Central memory CD8-positive, alpha-beta T cell (primary cell): ENCODE measurements at places on chromosomes 1 and 21.

- no peak for DNase-seq
Observed at GRCh38 chr1:26049531-26050247, 3.8 kb upstream of the SLC30A2 start.

- DNase-seq = no peak
Observed at GRCh38 chr1:116889380-116889779, 20.3 kb upstream of the PTGFRN start.

DNA sequence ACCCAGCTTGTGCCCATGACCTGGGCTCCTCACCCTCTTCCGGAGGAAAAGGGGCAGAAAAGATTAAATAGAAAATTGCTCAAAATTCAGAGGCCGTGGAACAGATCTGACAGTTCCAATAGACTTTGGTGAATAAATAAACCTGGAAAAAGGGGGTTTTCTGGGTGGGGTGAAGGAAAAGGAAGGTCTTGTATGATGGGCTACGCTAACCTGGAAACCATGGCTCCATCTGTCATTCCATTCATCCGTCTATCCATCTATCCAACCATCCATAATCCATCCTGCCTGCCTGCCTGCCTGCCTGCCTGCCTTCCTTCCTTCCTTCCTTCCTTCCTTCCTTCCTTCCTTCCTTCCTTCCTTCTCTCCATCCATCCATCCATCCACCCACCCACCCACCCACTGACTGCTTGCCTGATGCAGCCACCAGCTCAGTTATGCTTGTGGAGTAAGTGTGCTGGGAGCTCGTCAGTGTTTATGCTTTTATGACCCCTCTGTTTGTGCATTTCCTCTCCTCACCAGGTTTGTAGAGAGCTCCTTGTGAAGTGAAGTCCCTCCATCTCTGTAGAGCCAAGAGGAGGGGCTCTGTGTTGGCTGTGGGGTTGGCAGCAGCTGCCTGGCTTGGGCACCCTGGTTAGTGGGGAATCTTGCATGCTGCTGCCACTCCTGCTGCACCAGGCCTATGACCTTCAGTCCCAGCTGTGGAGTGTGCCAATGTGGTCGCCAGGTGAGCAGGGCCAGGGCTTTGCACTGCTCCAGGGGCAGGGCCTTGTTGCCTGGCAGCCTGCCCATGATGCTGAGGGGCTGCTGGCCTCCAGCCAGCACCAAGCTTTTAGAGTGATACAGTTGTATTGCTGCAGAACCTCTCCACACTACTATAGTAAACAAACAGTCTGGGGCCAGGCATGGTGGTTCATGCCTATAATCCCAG is 16.0 kb upstream of the POU3F1 start:
- DNase-seq = no peak

DNA sequence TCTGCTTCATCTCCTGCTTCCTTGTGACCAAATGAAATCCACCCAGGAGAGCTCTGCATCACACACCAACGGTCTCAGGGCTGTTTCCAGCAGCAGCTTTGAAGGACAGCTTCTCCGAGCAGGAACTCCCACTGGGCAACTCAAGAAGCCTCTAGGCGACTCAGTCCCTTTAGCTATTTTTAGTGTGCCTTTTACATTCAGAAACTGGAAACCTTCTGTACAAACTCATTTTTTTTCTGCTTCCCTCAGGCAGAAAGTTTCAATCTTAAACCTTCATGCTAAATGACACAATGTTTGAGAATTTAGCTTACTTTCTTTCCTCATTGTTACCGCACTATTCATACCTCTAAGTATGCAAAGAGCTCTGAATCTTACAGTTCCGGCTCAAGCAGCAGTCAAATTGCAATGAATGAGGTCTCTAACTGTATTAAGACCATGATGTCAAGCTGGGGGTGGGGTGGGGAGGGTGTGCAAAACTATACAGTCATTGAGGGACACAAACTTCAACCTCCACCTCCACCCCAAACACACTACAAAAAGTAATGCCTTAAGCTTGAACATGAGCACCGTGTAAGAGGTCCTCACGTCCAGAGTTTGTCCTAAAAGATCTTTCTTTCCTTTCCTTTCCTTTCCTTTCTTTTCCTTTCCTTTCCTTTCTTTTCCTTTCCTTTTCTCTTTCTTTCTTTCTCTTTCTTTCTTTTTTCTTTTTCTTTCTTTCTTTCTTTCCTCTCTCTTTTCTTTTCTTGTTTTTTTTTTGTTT is 16.4 kb upstream of the TARBP1 start:
- DNase-seq = no peak

- no peak for DNase-seq
Observed at GRCh38 chr1:110860174-110860573, 12.8 kb upstream of the CD53 start.

GRCh38 chr1:230233786-230234185 is 166.7 kb downstream of the GALNT2 start:
- DNase-seq = no peak

- DNase-seq = no peak
Observed at GRCh38 chr1:87111659-87112371, 197.4 kb downstream of the HS2ST1 start.

DNA sequence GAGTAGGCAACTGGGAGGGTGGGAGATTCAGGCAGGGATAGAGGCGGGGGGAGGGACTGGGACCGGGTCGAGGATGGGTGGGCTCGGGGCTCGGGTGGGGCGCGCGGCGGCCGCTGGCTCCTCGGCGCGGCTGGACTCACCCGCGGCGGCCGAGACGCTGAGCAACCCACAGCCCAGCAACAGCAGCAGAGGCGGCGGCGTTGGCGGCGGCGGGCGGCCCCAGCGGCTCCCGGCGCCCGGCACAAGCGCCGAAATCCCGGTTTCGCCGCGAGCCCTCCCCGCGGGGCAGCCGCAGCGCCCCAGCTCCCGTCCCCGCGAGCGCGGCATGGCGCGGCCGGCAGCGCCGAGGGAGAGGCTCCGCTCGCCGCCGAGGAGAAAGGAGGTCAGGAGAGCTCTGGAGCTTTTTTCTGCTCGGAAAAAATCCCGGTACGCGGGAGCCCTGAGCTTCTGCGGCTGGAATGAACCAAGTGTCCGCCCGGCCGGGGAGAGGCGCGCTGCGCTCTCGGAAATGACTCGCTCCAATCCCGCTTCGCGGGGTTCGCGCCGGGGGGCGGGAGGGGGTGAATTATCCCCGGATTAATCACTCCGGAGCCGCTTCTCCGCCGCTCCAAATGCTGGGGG is at the start of gene CSMD2:
TSS of gene CSMD2 (minus strand) at position 460 of the 621 bp plus-strand sequence. CDS start at position 327, 133 bp downstream.
- DNase-seq = no peak

DNA sequence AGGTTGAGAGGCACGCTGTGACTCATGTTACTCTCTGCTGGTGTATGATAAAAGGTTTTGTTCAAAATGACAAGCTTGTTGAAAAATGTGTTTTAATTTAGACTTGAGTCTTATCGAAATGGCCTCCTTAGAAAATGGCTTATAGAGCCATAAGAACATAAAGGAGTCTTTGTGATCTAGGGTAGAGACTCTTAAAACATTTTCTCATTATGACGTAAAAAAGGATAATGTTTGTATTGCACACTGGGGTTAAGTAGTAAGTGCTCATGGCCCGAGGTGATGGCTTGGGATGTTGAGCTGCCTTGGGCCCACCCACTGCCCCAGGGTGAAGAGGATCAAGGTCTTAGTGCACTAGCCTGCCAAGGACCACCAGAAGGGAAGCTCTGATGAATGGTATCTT is 117.4 kb downstream of the DISC1 start:
- DNase-seq = no peak

GRCh38 chr1:91751275-91751674 is 134.7 kb downstream of the TGFBR3 start:
- DNase-seq = no peak

GRCh38 chr1:42477775-42478174 is 14.7 kb downstream of the CCDC30 start:
- no peak for DNase-seq

- no peak for DNase-seq
Observed at GRCh38 chr1:183089025-183089639, 65.9 kb downstream of the LAMC1 start.

DNA sequence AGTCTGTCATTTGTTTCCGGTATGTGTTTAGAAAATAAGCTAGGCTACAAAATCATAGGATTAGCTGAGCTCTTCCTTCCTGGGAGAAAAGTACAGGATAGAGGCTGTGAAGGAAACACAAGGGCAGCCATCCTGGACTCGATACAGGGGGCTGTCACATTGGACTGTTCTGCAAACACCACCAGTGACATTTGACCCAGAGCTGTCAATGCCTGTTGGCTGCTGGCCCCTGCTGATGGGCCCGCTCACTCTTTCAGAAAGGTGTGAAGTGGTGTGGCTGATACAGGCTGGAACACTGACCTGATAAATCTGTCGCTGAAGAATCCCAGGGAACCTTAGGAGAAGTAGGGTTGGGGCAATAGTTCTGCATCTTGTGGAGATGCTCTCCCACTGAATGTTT is 183.1 kb downstream of the RHOU start:
- no peak for DNase-seq

DNA sequence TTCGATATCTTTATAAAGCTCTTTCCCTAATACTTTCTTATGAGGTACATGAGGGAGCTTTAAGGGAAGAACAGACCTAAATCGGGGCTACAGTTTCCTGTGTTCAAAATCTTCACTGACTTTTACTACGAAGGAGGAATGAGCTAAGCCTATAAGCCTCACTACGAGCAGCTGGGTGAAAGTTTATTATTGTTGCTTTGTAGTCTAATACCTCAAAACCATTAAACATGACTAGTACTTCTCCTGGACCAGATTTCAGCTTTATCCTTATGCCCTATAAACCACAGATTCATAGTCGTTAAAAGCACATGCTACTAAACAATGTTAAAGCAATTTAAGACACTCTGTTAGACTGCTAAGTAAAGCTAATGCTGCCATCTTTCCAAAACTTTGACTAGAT is 30.2 kb downstream of the NDC1 start:
- DNase-seq = no peak

DNA sequence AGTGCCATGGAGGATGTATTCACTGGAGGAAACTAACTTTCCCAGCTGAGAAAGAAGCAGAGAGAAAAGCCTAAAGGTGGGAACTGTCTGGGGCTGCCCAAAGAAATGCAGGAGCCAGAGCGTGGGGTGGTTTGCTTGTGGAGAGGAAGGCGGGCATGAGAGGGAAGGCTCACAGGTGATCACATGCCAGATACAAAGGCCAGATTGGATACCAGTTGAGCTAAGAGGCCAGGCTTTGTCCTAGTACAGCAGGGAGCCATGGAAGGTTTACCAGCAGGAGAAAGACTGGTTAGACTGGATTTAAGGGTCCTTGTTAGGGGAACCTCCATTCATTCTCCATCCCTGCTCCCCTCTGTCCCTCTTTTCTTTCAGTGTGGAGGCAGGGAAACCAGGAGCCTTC is 66.4 kb downstream of the BEND5 start:
- DNase-seq = no peak

- DNase-seq = no peak
Observed at GRCh38 chr1:226838456-226838855, 32.0 kb upstream of the PSEN2 start.

DNA sequence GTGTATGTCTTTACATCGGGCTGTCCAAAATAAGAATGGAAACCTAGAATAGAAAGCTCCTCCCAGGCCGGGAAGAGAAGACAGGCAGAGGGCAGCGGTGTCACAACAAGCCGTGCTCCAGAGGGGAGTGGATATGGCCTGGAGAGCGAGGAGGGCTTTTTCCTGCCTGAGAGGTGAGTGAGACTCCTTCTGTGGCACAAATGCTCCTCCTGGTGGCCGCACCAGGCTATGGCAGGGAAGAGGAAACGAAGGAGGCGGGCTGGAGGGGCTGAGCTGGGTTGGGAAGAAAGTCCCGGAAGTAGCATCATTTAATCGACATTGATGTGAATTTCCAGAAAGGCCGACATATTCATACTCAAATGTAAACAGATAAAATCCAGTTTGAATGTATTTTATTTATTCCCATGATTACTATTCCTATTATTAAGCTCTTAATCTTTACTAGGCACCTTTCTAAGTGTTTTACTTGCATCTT is 54.7 kb downstream of the MEF2D start:
- peak; percentile 67 for DNase-seq

DNA sequence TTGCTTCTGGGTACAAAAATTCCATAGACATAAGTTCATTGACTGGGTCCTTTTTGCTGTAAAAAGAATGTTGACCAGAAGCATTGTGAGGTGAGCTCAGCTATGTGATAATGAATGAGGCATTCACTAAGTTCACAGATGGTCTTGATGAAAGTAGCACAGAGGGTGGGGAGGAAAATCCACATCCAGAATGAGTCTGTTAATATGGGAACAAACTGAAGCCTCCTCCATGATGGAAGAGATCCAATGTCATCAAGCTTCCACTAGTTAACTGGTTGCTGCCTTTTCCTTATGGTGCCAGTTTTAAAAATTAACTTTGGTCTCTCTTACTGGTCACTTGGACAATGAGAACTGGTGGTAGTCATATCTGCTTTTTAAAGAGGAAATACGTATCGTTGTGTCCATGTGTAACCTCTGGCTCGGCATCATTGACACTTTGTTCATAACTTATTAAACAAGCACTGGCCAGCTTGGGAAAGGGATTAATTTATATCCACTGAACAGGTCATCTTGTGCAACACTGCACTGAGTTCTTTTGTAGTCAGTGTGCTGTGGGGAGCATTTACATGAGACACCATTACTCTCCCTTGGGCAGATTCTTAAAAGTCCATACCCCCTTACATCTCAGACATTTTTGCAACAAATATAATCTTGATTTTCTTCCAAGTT is 88.6 kb downstream of the ADAMTS1 start:
- DNase-seq = no peak

GRCh38 chr1:11564237-11564636 is 85.3 kb downstream of the DISP3 start:
- no peak for DNase-seq

DNA sequence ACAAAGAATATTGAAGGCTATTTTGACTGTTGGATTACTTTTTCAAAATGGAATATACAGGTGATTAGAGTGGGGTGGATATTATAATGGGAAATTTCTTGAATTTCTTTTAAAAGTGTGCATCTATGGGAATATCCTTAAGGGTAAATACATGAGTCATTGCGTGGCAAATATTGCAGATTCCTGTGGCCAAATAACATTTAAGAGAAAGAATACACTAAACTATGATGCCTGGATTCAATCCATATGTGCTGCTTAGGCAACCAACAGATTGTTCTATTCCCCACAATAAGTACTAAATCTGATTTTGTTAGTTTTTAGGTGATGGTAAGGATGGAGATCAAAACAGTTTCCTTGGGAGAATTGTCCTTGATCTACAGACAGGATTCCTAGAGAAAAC is 119.5 kb downstream of the HMCN1 start:
- DNase-seq = no peak

- DNase-seq = no peak
Observed at GRCh38 chr1:44723496-44724295, 7.3 kb downstream of the RNU5D-1 start.

DNA sequence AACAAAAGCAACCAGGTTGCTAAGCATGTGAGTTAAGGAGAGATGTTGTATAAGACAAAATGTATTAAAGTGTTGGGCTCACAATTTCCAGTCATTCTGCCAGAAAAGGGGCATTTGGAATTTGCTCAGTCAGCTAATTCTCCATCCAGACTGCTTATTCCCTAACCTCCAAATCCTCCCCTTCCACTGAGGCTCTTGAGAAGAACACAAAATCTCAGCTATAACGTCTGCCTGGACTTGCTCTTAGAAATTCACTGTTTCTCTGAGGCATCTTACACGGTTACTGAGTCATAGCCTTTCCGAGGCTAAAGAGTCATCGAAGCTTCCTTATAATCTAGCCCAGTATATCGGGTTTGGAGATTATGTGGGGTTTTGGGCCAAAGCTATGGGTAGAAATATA is 548.2 kb upstream of the ADGRL4 start:
- DNase-seq = no peak
